Lower leg skin (tissue), 4 donors: ENCODE measurements at places on chromosomes 12 and 14.
A peak's percentile ranks its signal among the peaks of the same experiment; 100 is the strongest.

- no peak for DNase-seq
These were observed 84.4 kb downstream of the C2CD5 start for GRCh38 chr12:22459838-22460490.

- DNase-seq, result no peak
These were observed 405.4 kb downstream of the TMTC2 start for GRCh38 chr12:83092129-83092528.

GRCh38 chr14:35565871-35566464 lies 32.0 kb downstream of the INSM2 start:
- DNase-seq, result no peak

DNA sequence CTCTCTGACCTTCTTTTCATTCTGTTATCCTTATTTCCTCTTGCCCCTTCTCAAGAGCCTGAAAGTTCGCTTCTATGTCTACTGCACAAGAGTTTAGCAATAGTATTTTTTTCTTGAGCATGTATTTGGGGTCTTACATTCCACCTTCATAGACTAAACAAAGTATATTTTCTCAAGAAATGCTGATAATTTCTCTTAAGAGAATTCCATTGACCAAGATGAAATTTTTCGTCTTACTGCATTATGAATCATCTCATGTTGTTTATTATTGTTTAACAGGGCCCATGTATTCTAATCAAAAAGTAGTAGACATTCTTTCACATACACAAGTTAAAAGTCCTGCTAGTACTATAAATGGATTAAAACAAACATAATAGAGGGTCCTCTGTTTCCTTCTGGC lies 219.3 kb downstream of the C12orf50 start:
- DNase-seq, result no peak

GRCh38 chr12:122471324-122472226 lies 29.2 kb downstream of the ZCCHC8 start:
- DNase-seq, result no peak

DNA sequence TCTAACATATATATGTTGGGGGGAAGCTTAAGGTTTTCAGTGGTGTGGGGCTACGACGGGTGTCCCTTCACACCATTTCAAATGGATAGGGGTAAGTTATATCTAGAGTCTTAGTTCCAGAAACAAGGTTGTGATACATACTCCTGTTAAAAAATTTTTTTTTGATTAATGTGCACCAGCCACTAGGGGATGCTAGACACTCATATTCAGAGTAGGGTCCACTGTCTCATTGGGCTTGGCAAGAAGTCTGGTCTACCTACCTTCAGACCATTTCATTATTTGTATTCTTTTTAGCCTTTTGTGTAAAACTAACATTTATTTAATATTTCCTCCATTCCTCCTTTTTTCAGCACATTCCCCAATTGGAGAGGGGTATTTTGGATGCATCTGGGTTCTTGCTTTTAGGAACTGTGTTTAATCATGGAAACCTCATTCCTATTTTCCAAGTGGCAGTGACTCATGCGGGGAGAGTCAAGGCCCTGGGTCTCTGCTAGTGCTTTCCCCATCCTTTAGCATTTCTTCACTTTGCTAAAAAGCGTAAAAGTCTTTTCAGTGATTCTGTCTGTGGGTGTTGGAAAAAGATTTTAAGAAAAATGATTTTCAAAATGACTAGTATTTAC lies 33.4 kb downstream of the ANO4 start:
- DNase-seq, result no peak

DNA sequence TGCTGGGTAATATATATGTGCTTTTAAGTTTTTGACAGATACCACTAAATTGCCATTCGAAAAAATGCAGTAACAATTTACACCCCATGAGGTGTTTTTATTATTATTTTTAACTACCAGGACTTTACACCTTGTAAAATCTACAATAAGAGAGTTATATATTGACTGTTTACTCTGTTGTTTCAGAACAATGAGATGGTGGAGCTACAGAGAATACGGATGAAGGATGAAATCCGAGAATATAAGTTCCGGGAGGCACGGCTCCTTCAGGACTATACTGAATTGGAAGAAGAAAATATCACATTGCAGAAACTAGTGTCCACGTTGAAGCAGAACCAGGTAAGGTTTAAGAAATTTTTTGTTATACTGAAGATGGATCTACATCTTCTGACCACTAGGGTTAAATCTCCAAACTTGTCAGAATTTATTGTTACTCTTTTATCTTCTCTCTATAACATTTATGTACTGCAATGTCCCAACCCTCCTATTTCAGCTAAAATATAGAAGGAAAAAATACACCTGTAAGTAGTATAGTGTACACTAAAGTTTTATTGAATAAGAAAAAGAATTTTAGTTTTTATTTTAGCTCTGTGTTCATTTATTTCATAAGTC lies 105.4 kb upstream of the FGD4 start:
- DNase-seq, result no peak

GRCh38 chr12:122722387-122722786 lies 5.8 kb upstream of the HCAR3 start:
- DNase-seq, result no peak

DNA sequence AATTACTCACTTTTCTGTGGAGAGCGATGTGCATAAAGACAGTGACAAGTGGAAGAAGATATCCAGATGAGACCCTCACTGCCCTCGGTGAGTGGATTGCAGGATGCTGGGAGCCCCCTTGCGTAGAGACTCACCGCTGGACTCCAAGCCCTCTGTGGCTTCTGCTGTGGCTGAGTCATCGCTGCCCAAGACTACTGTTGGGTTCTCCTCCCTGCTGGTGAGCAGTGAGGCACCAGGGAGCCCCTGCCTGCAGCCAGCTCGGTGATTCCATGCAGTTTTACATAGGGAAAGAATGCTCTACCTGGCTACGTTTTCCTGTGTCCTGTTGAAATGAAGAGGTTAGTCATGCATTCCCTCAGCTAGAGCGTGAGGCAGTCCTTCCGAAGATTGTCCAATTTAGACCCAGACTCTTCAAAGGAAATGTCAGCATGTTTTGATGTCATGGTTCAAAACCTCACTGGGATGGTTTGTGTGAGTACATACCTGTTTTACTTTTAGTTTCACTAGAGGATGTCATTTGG lies 28.2 kb downstream of the TRAF3 start:
- DNase-seq, result no peak

DNA sequence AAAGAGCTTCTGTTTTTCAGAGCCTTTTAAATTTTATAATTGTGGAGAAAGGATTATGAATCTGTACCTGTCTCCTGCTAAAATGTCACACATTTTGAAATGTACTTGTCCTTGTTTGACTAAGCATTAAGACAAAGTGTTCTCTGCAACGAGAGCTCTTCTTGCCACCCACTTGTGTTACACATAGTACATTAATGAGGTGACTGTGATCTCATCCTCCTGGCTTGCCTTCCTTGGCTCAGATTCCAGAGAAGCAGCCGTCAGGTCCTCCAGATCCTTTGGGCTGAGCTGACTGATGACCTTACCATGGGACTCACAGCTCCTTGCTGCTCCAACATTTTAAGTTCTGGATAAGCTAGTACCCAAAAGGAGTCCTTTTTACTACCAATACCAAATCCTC lies 81.4 kb downstream of the BBS10 start:
- DNase-seq, result no peak

DNA sequence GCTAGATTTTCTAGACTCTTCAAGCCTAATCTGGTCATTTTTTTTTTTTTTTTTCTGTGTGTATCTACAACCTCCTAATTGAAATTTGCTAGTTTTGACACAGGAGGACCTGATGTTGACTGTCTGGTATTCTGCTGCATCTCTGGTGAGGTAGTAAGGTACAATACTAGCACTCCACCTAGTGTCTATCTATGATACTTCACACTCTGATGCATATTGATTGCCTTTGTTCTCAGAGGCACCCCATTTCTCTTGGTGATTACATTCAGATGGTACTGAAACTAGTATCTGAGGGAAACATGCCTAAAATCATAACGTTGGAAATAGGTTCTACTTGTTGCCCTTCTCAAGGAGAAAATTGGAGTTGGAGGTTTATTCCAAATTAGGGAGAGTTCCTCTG lies 930.5 kb upstream of the NOVA1 start:
- no peak for DNase-seq

DNA sequence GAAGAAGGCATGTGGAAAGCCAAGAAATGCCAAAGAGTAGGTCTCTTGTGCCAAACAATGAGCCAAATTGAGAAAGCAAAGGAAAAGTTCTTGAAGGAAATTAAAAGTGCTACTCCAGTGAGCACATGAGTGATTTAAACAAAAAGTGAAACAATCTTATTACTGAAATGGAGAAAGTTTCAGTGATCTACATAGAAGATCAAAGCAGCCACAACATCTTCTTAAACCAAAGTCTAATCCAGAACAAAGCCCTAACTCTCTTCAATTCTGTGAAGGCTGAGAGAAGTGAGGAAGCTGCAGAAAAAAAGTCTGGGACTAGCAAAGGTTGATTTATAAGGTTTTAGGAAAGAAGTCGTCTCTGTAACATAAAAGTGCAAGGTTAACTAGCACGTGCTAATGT lies 259.6 kb downstream of the FLRT2 start:
- no peak for DNase-seq

DNA sequence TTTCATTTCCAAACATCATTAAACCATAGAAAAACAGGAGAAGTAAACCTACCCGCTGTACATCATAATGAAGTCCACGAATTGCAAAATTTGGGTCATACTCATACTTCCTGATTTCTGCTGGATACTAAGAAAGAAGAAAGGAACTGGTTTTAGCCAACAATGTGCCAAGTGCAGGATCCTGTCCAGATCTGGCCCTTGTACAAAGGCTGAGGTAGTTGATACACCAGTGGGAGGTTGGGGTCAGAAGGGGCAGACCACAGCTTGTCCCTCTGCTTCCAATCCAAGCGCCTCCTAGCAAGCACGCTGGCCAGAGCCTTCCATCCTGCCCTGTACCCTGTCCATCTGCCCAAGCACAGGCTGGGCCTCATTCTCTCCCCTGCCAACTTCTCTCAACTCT lies 34.2 kb downstream of the NT5DC3 start:
- DNase-seq, result no peak

GRCh38 chr14:74984236-74985027 lies 18.3 kb upstream of the EIF2B2 start:
- DNase-seq, result peak; percentile 81

- DNase-seq, result no peak
These were observed 167.4 kb upstream of the HMGA2 start for GRCh38 chr12:65656891-65657351.

DNA sequence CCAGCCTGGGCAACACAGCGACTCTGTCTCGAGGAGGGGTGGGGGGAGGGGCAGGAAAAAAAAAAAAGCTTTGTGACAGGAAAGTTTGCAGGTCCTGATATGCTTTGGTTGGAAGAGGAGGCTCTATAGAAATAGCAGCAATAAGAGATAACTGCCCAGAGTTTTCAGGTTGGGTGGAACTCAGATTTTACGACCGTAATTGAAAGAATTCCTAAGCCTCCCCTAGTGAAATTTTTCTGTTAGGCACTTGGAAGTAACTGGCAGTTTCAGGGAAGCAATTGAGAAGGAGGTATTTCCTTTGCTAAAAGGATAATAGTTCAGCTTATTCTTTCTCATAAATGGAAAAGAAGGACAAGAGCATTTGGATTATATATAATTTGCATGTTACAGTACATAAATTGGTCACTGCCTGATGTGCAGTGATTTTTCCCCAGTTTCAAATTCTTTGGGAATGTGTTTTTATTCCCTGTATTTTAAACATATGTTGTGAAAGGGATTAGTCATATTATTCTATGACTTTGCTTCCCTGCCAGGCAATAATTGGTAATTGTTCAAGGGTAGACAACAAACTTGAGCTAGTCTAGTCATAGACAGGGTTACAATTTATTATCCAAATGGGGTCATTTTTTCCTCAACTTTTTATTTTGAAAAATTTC lies 452.8 kb downstream of the AEBP2 start:
- no peak for DNase-seq

GRCh38 chr14:56905282-56905681 lies 95.0 kb upstream of the OTX2 start:
- DNase-seq, result no peak
